ENCODE measurements at places on chromosomes 2 and 18.

- no peak for DNase-seq
These were observed 98.4 kb upstream of the MYCN start for GRCh38 chr2:15841776-15842560.

- no peak for DNase-seq
These were observed 160.9 kb downstream of the ARL6IP6 start for GRCh38 chr2:152879275-152879674.

- DNase-seq: no peak
These were observed 1356.8 kb upstream of the CRIM1 start for GRCh38 chr2:34998741-34999140.

- DNase-seq: no peak
These were observed 760 bp upstream of the STON1 start for GRCh38 chr2:48529194-48529593.

DNA sequence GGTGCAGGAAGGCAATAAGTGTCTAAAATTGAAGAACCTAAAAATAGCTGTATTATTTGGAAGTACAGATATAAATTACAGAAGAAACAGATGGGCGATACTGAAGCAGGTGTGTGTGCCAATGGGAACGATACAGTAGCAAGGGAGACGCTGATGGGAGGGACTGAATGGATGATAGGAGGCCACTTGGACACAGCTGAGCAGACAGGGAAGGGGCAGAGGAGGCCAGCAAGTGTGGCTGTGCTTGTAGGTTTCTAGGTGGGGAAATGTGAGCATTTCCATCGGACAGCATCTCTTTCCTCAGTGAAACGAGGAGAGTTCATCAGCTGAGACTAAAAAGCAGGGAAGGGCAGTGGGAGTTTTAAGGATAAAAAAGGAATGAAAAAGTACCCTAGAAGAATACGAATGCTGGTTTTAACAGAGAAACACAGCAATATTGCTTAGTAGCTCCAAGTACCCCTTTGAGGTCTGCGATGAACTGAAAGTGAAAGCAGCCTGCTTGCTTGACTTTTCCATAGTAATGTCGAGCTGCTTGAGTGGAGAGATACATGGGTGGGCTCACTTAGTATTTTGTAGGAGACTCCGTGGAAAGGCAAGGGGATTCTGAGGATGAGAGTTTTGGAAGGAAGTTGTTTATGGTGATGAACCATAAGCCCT lies 91.7 kb upstream of the EPC2 start:
- DNase-seq: no peak

DNA sequence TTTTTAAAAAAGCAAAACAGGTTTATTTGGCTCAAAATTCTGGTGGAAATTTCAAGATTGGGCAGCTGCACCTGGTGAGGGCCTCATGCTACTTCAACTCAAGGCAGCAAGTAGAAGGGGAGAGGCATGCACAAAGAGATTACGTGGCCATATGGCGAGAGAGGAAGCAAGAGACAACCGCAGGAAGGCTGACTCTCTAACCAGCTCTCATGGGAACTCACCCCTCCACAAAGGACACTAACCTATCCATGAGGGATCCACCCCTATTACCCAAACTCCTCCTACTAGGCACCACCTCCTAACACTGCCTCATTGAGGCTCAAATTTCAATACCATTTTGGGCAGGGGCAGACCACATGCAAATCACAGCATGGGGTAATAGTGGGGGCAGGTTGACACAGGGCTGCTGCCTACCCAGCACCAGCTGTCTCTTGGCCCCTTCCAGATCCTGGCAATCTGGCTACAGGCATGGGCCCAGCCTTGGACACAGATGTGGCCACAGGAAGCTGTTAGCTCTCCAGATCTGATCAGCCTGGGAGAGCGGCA lies 2.0 kb upstream of the CAPN10 start:
- no peak for DNase-seq

DNA sequence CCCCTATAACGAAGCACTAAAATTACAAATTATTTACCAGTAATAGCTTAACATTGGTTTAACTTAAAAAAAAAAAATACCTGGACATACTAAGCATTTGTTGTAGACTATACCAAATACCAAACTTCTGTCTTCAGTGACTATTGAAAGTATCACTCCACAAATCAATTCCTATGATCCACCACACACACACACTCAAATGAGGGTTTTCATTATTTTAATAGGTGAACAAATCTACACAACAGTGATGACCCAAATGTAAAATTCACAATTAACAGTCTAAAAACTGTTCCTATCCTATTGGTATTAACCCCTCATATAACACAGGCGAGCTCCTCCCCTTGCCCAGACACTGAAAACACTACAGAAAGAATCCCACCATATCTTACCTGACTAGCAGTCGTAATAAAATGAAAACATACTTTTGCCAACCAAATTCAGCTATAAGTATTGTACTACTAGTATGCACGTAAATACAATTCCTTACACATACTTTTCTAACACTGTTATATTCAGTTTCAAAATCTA lies 2.5 kb downstream of the SP3 start:
- DNase-seq: no peak

DNA sequence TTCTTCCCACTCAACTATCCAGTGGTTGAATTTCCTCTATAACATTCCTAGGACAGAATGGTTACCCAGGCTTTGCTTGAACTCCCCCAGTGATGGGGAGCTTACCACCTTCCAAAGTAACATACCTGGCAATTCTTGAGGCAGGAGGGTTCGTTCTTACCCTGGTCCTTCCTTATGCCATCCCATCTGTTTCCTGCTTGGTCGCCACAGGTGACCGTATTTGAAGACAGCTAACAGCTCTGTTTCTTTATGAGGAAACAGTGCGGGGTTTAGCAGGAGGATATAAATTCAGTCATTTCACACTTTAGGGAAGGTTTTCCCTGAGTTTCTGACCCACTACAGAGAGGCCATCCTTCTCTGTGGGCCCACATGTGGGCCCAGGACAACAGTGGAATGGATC lies 42.6 kb downstream of the FOSL2 start:
- no peak for DNase-seq

GRCh38 chr2:186554850-186555671 lies 34.8 kb upstream of the ITGAV start:
- no peak for DNase-seq

DNA sequence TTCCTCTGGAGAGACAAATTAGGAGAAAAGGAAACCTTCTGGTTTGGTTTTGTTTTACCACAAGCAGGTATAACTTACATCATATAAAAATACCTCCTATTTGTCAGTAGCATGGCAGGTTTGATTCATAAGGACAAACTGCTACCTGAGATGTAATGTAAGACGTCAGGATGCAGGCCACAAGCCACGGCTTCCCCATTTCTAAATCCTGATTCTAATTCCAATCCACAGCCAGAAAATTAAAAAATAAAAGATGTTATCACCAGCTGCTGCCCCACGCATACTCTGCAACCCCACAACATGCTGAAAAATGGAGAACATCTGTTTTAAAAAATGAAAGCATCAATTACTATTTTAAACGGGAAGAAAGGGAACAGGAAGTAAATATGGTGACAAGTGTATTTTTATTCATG lies 197.6 kb downstream of the BCL11A start:
- DNase-seq: no peak
